H1 (cell line): ENCODE measurements at places on chromosomes 11 and 22.

DNA sequence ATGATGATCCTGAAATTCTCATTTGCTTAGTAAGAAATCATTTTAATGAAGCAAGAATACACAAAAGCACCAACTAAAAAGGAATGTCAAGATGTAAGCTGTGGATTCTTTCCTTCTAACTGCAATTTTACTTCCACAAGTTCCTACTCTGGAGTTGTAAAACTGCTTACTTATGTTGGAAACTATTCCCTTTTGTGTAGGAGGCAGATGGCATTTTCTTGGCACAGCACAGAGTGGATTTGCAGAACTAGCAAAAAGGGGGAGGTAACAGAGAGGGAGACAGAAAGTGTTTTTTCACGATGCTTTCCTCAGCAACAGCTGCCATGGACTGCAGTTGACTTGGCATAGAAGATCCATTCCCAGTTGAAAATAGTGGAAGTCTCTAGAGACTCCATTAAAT, 1112.0 kb upstream of the RAG2 start:
- no peak for DNase-seq

DNA sequence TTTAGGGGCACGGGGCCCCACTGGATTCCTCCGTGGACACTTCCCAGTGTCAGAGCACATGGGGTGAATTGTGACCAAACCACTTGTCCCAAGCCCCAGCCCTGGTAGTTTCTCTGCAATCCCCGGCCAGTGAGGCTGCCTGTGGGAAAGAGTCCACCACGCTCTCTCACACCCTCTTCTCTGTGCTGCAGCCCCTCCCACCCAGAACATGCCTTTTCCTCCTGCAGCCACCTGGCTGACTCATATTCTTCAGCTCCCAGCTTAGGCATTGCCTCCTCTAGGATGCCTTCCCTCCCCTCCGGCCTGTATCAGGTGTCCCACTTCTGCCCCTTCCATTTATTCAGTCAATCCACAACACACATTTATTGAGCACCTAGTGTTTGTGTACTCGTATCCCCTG, 5.4 kb upstream of the RPS6KB2 start:
- DNase-seq, result no peak

- no peak for DNase-seq
Measured at GRCh38 chr11:11841116-11841722, 553 bp upstream of the USP47 start.

GRCh38 chr11:128564642-128565245, 22.6 kb downstream of the ETS1 start:
- DNase-seq, result no peak

DNA sequence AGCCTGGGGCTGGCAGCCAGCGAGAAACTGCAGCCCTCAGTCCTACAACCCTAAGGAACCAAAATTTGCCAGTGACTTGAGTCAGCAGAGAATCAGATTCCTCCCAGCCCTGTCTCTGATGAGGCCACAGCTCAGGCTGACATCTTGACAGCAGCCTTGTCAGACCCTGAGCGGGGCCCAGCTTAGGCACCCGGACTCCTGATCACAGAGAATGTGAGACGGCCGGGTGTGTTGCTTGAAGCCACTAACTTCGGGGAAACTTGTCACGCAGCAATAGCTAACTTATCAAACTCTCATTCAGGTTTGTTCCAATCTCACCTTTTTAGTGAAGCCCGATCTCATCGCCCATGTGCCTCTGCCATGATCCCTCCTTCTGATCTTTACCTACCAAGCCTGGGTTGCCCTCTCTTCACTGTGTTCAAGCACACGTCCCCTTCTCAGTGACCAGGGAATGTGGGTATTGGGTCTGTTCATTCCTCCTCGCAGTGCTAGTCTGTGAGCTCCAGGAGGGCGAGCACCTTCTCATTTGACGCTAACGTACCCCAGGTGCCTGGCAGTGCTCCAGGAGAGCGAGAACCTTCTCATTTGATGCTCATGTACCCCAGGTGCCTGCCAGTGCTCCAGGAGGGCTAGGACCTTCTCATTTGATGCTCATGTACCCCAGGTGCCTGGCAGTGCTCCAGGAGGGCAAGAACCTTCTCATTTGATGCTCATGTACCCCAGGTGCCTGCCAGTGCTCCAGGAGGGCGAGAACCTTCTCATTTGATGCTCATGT, 280.7 kb downstream of the BRD1 start:
- no peak for DNase-seq
